B cell (primary cell): ENCODE measurements at places on chromosomes 5 and 9. TPM values are rescaled to one million over a fixed set of nuclear protein-coding genes. Genes with fewer than 3 reads are reported as not detected.

- no peaks in the 10 kb centered on the region for H3K27me3 ChIP-seq
- no peak overlapping the region for H3K27ac ChIP-seq
- no peaks in the 10 kb centered on the region for H3K4me1 ChIP-seq
Observed at GRCh38 chr5:41071975-41072374, 833 bp upstream of the MROH2B start.

DNA sequence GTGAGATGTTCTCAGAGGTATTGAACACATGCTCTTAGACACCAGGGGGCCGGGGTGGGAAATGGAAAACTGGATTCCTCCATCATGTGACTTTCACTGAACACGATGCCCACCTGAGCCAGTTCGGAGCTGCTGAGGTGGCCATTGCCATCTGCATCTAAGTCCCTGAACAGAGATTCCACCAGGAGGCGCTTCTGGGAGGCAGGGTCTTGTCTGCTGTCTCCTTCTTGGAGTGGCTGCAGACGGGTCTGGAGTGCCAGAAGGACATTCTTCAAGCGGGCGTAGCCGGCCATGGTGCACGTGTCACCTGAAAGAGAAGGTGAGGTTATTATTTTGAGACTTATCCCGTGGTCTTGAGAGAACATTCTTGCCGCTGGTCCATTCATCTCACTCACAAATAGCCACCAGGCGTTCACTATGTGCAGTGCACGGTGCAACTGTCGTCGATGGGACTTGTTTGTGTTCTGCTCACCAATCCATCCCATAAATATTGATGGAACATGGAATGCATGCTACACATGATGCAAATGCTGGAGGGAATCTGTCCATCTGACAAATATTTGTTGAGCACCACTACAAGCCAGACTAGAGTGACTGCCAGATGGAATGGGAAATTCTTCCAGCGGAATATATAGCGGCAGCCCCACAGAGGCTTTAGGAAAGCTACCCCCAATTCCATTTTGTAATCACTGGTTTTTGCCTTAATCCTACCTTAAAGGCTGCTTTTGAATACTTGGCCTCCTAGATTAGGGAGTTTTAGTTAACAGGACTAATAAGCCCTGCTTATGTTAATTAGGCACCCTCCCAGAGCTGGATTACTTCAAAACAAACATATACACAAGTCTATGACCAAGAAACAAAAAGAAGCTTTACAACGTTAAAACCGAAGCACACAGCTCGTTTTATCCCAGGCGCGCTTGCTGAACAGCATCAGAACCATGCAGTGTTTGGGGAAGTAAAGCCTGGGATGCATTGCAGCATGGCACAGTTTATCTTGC is 264.8 kb downstream of the HSPA4 start:
- no peaks in the 10 kb centered on the region for H3K27me3 ChIP-seq
- no peaks in the 10 kb centered on the region for H3K36me3 ChIP-seq
- DNase-seq, result no peak
- H3K4me1 ChIP-seq, result peaks cover 5% of the 10 kb centered on the region

DNA sequence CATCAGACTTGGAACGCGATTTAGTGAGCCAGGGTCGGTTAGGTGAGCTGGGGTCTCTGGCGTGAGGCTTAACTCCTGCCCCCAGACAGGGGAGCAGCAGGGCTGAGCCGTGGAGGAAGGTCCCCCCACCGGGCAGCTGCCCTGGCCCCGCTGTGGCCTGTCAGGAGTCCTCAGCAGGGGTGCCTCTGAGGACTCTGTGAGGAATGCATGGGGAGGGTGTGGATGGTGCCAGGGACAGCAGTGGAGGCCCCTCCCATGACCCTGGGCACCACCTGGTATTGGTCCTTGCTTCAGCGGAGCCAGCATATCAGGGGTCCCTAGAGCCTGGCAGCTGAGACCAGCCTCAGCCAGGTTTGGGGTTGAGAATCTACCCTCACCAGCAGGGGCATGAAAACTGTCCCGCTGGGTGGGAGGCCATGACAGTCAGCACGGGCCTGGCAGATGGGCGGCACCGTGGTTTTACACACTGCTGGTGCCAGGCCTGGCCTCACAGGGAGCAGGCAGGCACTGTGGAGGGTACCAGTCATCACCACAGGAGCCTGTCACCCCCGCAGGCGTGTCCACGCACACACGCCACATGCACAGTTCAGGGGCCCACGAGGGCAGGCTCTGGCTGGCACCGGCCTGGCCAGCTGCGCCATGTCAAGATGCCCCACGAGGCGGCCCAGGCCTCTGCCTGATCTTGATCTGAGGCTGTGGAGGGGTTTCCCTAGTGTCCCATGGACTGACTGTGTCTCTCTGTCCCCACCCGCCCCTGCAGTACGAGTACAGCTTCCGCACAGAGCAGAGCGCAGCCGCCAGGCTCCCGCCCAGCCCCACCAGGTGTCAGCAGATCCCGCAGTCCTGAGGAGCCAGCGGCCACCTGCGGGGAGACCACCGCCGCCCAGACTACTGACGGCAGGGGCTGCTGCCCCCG is 111.1 kb upstream of the LMX1B start:
- H3K27me3 ChIP-seq, result no peaks in the 10 kb centered on the region
- H3K4me1 ChIP-seq, result peaks cover 14% of the 10 kb centered on the region
- H3K4me3 ChIP-seq, result no peak overlapping the region
- no peaks in the 10 kb centered on the region for H3K36me3 ChIP-seq
- no peak for DNase-seq
- no peak overlapping the region for H3K27ac ChIP-seq

DNA sequence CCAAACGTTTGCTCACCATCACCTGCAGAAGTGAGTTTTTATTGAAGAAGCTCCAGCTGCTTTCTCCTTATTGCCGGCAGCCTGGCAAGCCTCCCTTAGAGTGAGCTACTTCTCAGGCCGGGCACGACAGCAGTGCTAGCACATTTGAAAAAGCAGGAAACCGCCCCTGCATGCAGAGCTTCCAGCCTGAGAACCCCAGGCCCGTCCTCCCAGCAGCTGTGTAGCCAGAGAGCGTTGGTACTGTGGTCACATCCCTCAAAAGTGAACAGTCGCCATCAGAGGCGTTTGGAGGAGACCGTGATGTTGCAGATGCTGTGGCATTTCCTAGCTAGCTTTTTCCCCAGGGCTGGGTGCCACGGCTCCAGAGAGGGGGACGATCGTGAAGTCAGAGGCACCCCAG is 23.5 kb downstream of the SLC25A25 start:
- H3K27ac ChIP-seq, result no peak overlapping the region
- DNase-seq, result no peak
- H3K27me3 ChIP-seq, result no peaks in the 10 kb centered on the region
- no peak overlapping the region for H3K4me3 ChIP-seq

DNA sequence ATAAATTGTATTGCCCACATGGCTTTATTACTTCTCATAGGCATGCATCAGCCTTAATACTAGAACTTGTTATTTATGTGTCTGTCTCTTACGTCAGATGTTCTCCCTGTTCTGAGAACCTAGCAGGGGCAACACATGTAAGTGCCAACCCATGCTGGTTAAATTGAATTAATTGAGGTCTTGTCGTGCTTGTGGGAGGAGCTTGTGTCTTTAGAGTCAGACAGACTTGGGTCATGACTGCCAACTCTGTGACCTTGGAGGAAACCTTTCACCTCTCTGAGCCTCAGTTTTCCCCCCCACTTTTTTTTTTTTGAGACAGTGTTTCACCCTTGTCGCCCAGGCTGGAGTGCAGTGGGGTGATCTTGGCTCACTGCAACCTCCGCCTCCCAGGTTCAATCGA is 2.2 kb upstream of the MEGF9 start:
- peaks cover 26% of the 10 kb centered on the region for H3K4me1 ChIP-seq
- H3K27ac ChIP-seq, result no peak overlapping the region
- no peak for DNase-seq
- H3K36me3 ChIP-seq, result no peaks in the 10 kb centered on the region
- no peak overlapping the region for H3K4me3 ChIP-seq
- no peaks in the 10 kb centered on the region for H3K27me3 ChIP-seq

DNA sequence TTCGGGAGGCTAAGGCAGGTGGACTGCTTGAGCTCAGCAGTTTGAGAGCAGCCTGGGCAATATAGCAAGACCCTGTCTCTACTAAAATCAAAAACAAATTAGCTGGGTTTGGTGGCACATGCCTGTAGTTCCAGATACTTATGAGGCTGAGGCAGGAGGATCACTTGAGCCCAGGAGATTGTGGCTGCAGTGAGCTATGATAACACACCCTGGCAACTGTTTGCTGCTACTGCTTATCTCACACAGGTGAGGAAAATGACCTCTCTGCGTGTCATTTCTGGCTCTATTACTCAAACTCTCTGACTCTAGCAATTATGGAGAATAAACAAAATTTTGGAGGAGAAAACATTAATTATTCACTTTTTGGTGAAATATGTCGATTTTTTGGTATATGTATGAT is 45.3 kb upstream of the TMC1 start:
- no peaks in the 10 kb centered on the region for H3K27me3 ChIP-seq
- no peaks in the 10 kb centered on the region for H3K4me1 ChIP-seq
- no peak overlapping the region for H3K27ac ChIP-seq
- no peaks in the 10 kb centered on the region for H3K36me3 ChIP-seq

GRCh38 chr9:93119953-93120845 is 13.9 kb downstream of the NINJ1 start:
- DNase-seq, result peak; percentile 79
- peaks cover 13% of the 10 kb centered on the region for H3K4me1 ChIP-seq
- no peaks in the 10 kb centered on the region for H3K36me3 ChIP-seq
- no peaks in the 10 kb centered on the region for H3K27me3 ChIP-seq

Gene TMEM8B
- 13.6 and 14.5 TPM in 2 replicates for total RNA-seq

- no peaks in the 10 kb centered on the region for H3K36me3 ChIP-seq
- H3K27ac ChIP-seq, result no peak overlapping the region
- no peak for DNase-seq
- H3K4me3 ChIP-seq, result no peak overlapping the region
- H3K27me3 ChIP-seq, result no peaks in the 10 kb centered on the region
Observed at GRCh38 chr5:92588876-92589275, 992.1 kb downstream of the NR2F1-AS1 start.

GRCh38 chr9:627336-627970 is 214.0 kb upstream of the DMRT1 start:
- no peak overlapping the region for H3K27ac ChIP-seq
- no peak for DNase-seq
- H3K27me3 ChIP-seq, result no peaks in the 10 kb centered on the region
- H3K4me1 ChIP-seq, result peaks cover 6% of the 10 kb centered on the region

Gene CTXN3
- not detected in 2 replicates for total RNA-seq

- H3K4me3 ChIP-seq, result no peak overlapping the region
- H3K27ac ChIP-seq, result no peak overlapping the region
- H3K36me3 ChIP-seq, result no peaks in the 10 kb centered on the region
- peaks cover 2% of the 10 kb centered on the region for H3K4me1 ChIP-seq
- no peaks in the 10 kb centered on the region for H3K27me3 ChIP-seq
Observed at GRCh38 chr5:89988129-89988810, 421.3 kb downstream of the CETN3 start.

GRCh38 chr5:132386644-132387286 is 17.3 kb downstream of the SLC22A5 start:
- peak; percentile 87 for DNase-seq
- H3K27me3 ChIP-seq, result no peaks in the 10 kb centered on the region
- no peaks in the 10 kb centered on the region for H3K36me3 ChIP-seq
- H3K27ac ChIP-seq, result no peak overlapping the region
- no peak overlapping the region for H3K4me3 ChIP-seq

Gene ARHGEF28
- not detected in 2 replicates for total RNA-seq

DNA sequence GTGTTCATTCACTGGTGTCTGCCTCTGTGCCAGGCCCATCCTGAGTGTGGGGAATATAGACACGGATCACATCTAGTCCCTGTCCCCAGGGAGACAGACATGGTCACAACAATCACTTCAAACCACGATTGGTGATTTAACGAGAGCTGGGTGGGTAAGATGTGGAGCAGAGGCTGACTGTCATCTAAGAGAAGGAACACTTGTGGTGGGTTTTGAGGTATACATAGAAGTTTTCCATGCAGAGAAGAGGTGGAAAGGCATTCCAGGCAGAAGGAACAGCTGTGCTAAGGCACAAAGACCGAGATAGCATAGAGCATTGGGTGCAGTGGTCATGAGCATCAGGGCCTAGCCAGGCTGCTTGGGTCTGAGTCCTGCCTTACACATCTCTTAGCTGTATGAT is 22.7 kb upstream of the WDR38 start:
- no peaks in the 10 kb centered on the region for H3K36me3 ChIP-seq
- H3K4me1 ChIP-seq, result no peaks in the 10 kb centered on the region
- no peak for DNase-seq
- no peak overlapping the region for H3K4me3 ChIP-seq
- peaks cover 4% of the 10 kb centered on the region for H3K27me3 ChIP-seq

Gene LHX3
- total RNA-seq, result 0.19 and 0.30 TPM in 2 replicates

- no peaks in the 10 kb centered on the region for H3K36me3 ChIP-seq
- H3K27ac ChIP-seq, result no peak overlapping the region
- DNase-seq, result no peak
- H3K4me1 ChIP-seq, result no peaks in the 10 kb centered on the region
- no peaks in the 10 kb centered on the region for H3K27me3 ChIP-seq
Observed at GRCh38 chr5:89034588-89034987, 151.6 kb upstream of the MEF2C start.

Gene NR5A1
- not detected in 2 replicates for total RNA-seq

DNA sequence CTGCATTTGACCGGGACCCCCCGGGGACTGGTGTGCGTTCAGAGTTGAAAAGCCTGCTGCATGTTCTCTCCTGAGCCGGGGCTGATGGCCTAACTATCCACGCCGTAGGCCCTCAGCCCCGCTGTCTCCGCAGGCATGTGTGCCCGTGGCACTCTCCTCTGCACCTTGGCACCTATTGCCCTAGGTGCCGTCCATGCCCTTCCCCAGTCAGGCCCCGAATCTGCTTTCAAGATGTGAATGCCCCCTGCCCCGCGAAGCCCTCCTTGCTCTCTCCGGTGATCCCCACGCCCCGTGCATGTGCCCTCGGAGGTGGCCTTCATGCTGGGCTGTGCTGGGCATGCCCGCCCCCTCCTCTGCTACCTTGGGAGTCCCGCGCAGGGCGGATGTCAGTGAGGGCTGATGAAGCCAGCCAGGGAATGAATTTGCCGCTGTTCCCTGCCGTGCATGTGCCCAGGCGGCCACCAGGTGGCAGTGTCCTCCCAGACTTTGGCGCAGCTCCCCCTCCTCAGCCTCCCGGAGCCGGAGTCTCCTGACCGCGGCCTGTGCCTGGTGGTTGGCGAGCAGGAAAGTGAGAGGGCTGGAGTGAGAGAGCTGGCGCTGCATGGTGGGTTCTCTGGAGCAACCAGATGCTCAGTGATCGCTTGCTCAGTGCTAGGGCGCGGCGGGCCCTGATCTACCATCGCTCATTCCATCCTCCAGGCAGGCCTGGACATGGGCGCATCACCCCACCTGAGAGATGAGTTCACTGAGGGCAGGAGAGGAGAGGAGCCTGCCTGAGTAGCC is 112.9 kb upstream of the LMX1B start:
- DNase-seq, result peak; percentile 84
- no peak overlapping the region for H3K27ac ChIP-seq
- peaks cover 14% of the 10 kb centered on the region for H3K4me1 ChIP-seq
- no peaks in the 10 kb centered on the region for H3K36me3 ChIP-seq

Gene SH3PXD2B
- total RNA-seq, result not detected in 2 replicates

GRCh38 chr5:177431317-177432142 is 5.1 kb downstream of the GRK6 start:
- H3K4me3 ChIP-seq, result peak overlapping the region; percentile 35
- peaks cover 83% of the 10 kb centered on the region for H3K4me1 ChIP-seq
- peak; percentile 95 for DNase-seq
- H3K36me3 ChIP-seq, result peaks cover 78% of the 10 kb centered on the region
- H3K27me3 ChIP-seq, result no peaks in the 10 kb centered on the region

Gene TMEM252
- total RNA-seq, result not detected in 2 replicates

Gene PCDHB6
- not detected in 2 replicates for total RNA-seq

- no peaks in the 10 kb centered on the region for H3K36me3 ChIP-seq
- no peaks in the 10 kb centered on the region for H3K4me1 ChIP-seq
- no peak for DNase-seq
- no peak overlapping the region for H3K27ac ChIP-seq
- H3K27me3 ChIP-seq, result no peaks in the 10 kb centered on the region
Observed at GRCh38 chr9:91516777-91517176, 93.1 kb upstream of the NFIL3 start.
